ENCODE measurements at places on chromosomes 1 and 21.

DNA sequence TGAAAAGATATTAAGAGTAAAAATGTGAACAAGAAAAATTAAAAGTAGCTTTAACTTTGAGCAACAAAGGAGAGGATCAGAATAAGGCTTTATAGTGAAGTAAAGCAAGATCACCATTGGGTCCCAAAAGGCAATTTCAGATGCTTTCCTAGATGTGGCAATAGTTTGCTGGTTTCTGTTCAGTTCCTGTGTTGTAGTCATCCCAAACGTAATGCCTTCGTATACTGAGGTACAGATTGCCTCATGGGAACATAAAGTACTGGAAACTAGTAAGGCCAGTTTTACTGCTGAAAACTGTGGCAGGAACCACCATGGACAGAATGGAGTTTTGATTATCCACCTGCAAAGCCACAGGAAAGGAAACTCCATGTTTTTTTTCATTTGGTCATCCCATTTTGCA, 283.5 kb upstream of the SGIP1 start:
- no peak for DNase-seq

DNA sequence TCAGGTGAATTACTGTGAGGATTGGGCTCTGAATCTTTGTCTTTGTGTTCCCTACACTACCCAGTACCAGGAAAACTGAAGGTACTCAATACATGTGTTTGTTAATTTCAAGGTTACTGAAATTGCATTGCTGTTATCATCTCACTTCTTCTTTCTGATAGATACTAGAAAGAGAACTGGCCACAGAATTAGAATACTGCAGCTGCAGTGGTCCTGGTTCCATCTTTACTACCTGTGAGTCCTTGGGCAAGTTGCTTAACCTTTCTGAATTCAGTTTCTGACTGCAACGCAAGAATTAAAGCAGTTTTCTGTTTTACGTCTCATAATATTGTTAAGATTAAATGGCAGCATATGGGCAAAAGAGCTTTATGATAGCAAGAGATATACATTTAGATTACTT, 263.5 kb downstream of the LMO4 start:
- DNase-seq = no peak

GRCh38 chr1:242428399-242429190, 95.9 kb downstream of the PLD5 start:
- DNase-seq = no peak

- DNase-seq = no peak
Measured at GRCh38 chr1:201842472-201843027, 13.6 kb downstream of the IPO9 start.

- DNase-seq = no peak
Measured at GRCh38 chr1:99456536-99456935, 189.4 kb upstream of the PALMD start.

GRCh38 chr1:39575191-39576015, 1.2 kb downstream of the PABPC4 start:
- peak; percentile 48 for DNase-seq

GRCh38 chr1:154575951-154576566, 8.5 kb downstream of the CHRNB2 start:
- DNase-seq = no peak

- DNase-seq = no peak
Measured at GRCh38 chr1:205494115-205494514, 10.4 kb upstream of the CDK18 start.

- no peak for DNase-seq
Measured at GRCh38 chr1:210291786-210292230, 36.9 kb upstream of the HHAT start.

- DNase-seq = no peak
Measured at GRCh38 chr1:14777516-14778506, 179.3 kb downstream of the KAZN start.

DNA sequence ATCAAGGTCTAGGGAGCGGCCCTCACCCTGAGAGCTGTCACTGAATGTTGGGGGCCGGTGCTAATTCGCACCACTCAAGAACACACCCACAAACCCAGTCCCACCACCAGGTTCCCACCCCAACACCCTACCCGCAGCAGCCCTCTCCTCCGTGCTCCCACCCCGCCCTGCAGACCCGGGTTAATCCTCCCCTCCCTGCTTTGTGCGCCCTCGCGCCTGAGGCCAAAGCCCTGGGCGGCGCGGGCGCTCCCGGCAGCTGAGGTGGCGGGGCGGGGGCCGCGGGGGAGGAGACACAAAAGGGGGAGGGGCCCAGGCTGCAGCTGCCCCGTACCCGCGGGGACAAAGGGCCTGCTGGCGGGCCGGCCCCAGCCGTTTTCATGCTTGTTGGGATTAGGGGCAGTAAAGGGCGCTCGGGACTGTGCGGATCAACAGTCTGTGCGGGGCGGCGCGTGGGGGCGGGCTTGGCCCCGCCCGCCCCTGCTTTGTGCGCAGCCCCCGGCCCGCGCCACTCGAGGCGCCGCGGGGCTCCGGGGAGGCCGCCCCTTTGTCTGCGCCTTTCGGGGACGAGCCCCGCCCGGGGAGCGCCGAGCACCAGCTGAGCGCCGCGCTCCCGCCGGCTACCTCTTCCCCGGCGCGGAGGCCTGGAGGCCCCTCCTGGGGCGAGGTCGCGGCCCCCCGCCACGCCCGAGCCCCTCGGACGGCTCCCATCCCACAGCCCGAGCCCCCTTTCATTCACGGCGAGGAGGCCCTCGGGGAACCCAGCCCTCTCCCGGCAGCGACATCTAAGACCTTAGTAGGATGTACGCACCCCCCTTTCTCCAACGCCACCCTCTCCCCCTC, 10.9 kb downstream of the C1orf216 start:
- DNase-seq = peak; percentile 6

- no peak for DNase-seq
Measured at GRCh38 chr1:24702511-24703293, 42.5 kb upstream of the CLIC4 start.

DNA sequence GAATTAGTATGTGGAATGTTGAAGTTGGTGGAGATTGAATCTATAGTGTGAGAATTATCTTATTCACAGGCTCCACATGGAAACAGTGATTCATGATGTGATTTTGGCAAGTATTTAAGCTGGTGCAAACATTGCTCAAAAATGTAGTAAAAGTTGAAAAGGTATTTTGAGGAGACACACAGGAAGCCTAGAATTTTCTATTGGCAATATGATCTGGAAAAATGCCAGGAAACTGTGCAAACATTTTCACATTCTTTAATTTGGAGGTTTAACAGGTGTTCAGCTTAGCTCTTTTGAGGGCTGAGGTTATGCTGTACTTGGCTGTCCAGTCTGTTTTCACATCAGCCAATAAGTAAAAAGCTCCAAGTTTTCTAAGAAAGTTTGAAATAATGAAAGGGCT, 327.3 kb downstream of the RWDD3 start:
- no peak for DNase-seq

DNA sequence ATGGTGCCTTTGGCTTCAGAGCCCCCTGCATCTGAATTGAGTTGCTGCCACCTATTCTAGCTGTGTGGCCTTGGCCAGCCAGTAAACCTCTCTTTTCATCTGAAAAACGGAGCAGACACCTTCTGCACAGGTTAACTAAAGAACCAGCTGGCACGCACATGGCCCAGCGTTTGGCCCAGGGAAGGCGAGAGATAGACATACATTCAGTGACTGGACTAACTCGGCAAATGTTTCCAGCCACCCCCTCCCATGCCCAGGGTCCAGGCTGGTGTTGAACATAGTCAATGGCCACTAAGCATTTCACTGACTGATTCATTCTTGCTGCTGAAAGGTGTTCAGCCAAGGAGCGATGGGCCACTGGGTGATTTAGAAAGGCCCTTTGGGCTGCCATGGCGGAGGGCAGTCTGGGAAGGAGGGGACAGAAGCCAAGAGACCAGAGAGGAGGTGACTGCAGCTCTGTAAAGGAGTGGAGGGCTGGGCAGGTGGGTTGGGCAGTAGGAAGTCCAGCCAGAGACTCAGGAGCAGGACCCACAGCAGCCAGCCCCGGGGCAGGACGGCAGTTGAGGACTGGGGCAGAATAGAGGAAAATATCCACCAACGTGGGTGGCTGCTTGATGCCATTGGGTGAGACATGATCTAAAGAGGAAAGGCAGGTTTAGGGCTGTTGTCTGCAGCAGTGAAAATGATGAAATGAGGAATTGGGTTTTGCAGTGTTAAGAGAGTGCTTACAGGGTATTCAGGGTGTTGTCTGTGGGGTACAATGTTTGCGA, 184.3 kb downstream of the HIVEP3 start:
- DNase-seq = no peak

DNA sequence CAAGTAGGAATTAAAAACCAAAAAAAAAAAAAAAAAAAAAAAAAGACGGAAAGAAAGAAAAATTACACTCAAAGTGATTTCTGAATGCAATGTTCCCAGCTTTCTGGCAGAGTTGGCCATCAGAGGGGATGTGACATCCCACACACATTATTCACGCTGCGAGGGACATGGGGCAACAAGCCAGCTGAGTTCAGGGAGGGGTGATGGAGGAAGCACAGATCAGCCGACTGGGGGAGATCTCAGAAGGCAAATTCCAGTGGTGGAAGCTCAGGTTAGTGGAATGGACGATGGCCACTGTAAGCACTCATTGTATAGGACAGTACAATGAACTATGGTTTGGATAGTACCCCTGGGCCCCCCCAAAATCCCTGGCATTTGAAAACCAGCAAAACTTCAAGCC, 311.9 kb downstream of the PCP4 start:
- no peak for DNase-seq

DNA sequence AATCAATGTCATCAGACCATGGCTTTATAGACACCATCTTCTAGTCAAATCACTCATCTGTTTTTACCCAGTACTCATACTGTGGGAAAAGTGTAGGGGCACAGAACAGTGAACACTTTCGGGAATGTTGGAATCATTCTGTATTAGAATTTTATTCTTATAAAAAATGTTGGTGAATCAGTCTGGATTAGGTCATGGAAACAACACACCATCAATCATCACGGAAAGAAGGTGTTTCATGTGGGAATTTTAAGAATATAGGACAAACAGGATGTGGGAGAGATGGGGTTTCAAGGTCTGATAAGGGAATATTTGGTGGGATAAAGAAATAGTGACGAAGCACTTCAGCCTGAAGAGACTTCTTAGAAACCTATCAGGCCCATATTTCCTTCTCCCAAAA, 17.3 kb downstream of the GBP1 start:
- no peak for DNase-seq

GRCh38 chr1:951364-951763, 7.7 kb downstream of the NOC2L start:
- no peak for DNase-seq

DNA sequence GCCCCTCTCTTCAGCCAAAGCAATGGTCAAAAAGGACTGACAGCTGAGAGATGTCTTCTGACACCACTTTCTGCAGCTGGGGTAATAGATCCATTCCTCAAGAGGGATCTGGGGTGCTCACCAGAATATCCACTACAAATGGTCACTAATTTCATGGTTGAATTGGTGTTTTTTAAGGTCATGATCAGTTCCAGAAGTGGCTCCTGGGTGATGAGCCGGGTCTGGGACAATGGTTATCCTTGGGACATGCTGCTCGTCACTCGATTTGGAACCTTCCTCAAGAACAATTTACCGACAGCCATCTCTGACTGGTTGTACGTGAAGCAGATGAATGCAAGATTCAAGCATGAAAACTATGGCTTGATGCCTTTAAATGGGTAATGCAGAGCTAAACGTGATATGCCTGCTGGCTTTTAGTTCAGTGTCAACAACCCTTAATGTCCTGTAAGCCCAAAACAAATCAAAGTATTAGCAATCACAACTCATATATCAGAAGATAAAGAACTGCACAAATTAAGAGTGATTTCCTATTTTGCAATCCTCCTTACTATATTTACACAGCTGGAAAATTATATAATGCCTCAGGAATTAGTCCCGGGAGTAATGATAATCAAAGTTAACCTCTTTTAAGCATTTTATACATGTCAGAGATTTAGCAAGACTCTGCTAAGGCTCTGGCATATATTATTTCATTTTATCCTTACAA, 20.1 kb downstream of the FMO3 start:
- no peak for DNase-seq

DNA sequence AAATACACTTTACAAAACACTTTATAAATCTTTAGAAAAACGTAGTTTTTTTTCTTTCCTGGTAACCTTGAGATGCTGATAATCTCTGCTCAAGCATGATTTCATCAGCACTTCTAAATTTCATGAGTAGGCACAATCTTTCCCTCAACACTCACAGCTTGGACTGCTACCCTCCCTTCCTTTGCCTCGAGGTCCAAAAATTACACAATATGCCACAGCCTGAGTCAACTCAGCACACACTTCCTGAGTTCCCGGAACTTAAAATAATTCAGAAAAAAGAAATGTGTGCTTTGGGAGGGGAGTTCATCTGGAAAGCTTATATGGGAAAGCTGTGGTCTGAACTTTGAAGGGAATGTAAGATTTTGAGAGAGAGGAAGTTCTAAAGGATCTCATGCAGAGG, 5.9 kb downstream of the CLCA2 start:
- no peak for DNase-seq

- no peak for DNase-seq
Measured at GRCh38 chr1:110668549-110668948, 6.2 kb downstream of the KCNA3 start.

GRCh38 chr1:22259551-22260282, 116.8 kb upstream of the WNT4 start:
- DNase-seq = no peak

- no peak for DNase-seq
Measured at GRCh38 chr1:218250492-218250891, 34.6 kb upstream of the RRP15 start.

DNA sequence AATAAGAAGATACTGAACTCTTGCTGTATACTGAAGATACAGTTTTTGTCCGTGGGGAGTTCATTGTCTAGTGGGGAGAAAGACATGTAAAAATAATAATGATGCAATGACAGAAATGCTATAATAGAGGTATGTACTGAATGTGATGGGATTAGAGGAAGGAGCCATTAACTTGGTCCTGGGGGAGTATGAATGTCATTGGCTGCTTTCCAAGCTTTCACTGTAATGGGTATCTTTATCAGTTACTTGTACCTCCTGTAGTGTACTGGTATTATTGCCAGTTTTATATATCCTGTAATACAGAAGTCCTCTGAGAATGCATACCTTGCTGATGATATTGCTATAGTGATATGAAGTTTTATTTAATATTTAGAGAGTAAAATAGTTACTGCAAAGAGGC, 7.4 kb downstream of the BTBD8 start:
- DNase-seq = no peak

DNA sequence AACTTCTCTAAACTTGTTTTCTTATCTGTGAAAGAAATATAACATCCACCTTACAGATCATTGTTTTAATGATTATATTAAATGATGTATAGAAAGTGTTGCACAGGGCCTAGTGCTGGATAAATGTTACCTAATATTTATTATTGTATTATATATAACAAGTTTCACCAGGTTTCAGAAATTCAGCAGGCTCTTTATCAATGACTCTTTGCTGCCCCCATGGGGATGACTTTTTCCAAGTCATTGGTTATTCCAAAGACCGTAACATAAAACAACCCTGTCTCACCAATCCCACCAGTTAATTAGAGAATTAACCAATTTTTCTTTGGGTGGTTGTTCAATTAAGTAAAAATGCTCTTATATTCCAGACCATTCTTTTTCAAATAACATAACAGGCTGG, 7.3 kb upstream of the DEDD start:
- DNase-seq = no peak

DNA sequence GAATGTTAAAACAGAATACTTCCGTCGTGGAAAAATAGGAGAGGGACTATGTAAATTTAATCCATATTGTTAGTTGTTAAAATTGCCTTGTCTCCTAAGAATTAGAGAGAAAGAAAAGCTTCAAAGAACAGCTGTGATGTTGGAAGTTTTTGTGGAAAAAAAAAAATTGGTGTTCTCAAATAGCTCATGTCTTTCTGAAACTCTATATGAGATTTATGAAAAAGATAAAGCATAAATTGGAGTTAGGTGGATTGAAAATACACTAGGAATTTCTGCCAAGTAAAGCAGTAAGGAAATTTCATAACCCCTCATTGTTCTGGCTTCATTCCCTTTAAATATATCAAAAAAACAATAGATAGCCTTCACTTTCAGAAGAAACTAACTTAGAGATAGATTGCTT, 274.0 kb upstream of the ADAMTS5 start:
- no peak for DNase-seq
